ENCODE measurements at places on chromosomes 7 and 10.

DNA sequence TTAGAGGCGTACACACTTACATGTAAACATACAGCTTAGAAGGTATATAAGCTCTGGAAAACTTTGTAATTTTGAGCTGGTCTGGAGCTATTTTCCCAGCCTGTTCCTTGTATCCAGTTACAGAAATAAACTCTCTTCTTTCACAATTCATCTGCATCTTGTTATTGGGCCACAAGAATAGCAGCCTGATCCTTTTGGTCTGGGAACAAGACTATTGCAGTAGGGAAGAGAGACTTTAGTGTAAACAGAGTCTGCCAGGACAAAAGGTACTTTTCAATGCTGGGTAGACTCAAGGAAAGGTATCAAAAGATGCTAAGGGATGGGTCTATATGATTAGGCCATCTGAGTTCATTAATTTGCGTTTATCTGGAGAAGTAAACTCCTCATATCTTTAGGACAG, 728.3 kb downstream of the TYW1 start:
- DNase-seq = no peak

- DNase-seq = peak; percentile 79
These were observed 178.0 kb downstream of the MDFIC start for GRCh38 chr7:115099906-115100305.

DNA sequence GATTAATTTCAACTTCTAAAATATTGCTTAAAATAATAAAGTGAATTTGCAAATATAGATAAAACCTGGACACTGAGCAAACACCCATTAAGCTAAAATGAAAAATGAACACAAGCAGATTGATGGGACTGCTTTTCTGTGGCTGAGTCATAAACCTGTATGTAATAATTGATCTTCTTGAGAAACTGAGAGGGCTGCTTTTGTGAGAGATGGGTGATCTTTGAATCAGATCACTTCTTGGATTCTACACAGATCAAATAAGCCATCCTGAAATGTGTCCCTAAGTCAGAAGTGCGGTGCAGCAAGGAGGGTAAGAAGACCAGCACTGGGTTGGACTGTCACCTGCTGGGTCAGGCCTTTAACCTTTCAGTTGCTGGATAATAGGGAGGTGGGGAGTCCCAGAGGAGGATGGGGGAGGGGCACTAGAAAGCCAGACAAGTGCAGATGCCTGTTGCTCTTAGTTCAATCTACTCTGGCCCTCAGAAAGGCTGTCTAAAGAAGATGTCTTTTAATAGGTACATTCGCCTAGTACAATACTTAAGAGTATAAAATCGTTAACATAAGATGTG, 178.2 kb upstream of the NAMPT start:
- DNase-seq = no peak

DNA sequence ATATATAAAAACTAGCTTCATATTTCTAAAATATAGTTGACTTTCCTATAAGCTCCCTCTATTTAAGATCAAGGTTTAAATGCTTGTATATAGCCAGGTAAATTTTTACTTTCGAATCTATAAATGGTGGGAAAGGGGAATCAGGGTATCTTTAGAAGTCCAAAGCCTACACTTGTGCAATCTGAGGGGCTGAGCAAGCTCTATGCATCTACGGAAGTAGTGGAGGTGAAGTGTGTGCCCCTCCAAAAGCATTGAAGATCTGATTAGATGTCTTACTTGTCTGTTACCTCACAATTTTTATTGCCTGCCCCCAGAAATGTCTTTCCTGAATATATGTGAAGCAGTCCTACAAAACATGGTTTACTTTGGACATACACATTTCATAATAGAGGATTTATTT, 1.6 kb downstream of the AKAP9 start:
- DNase-seq = no peak

- peak; percentile 21 for DNase-seq
These were observed 162.9 kb downstream of the ARL5B start for GRCh38 chr10:18822156-18822555.

GRCh38 chr7:29825775-29826529, 19.6 kb downstream of the WIPF3 start:
- no peak for DNase-seq

GRCh38 chr7:13321316-13321715, 633.9 kb downstream of the ARL4A start:
- DNase-seq = no peak

GRCh38 chr7:100863406-100863950, 3.7 kb upstream of the TRIP6 start:
- DNase-seq = peak; percentile 63

DNA sequence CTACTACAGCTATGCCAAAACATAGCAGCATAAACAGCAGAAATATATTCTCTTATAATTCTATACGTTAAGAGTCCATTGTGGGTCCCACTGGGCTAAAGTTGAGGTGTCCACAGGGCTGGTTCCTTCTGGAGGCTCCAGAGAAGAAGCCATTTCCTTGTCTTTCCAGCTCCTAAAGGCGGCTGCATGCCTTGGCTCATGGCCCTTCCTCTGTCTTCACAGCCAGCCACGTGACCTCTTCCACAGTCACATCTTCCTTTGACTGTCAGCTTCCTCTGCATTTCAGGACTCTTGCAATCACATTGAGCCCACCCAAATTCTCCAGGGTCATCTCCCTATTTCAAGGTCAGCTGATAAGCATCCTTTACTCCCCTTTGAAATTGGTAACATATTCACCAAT, 17.2 kb downstream of the NACAD start:
- no peak for DNase-seq

- no peak for DNase-seq
These were observed 139.8 kb upstream of the CDK13 start for GRCh38 chr7:39810204-39810642.

DNA sequence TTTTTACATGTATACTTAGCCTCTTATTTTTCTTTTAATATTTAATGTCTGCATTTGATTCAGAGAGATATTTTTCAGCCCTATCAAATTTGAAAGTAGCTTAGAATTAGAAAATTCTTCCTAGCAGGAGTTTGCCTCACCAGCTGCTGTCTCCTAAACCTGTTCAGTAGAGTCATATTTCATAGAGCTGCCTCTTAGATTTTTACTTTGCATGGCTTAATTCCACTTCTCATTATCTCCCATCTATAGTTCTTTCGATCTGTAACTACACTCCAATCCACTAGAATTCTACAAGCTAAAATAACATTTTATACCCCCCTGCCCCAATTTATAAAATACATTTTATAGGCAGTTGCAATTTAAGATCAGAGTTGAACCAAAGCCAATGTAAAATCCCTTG, 227.0 kb downstream of the ANK3 start:
- DNase-seq = no peak

GRCh38 chr7:138608275-138608674, 92.9 kb downstream of the SVOPL start:
- DNase-seq = peak; percentile 44

DNA sequence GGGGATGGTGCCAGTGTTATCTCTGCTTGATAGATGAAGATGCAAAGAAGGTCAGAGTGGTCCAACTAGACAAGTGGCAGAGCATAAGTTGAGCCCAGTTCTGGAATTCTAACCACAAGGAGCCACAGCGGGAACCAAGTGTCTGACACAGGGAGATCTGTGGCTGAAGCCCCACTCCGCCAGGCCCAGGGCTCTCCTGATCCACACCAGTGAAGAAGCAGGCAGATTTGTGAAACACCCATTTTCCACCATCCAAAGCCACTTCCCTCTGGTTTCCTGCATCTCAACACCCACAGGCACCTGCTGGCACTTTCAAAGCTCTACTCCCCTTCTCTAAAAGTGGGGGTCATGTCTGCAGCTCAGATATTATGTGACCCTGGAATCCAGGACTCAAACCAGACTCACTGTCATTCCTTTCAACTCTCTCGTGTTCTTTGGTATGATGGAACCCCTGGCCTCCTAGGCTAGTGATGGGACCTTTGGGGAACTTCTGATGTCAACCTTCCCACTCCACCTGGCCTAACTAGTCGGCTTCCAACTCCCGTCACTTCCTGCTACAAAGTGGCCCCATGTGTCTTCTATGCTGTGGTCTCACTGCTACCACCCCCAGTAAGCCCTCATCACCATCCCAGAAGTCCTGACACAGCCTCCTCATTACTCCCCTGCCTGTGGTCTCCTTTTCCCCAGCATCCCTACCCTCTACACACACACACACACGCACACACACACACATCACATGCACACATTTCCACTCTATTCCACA, 177.6 kb downstream of the GRID1 start:
- DNase-seq = no peak

- peak; percentile 95 for DNase-seq
These were observed 95.0 kb downstream of the VPS50 start for GRCh38 chr7:93327006-93327633.

- no peak for DNase-seq
These were observed 340.2 kb downstream of the THSD7A start for GRCh38 chr7:11491811-11492210.

GRCh38 chr7:87875151-87876039, 765 bp downstream of the SLC25A40 start:
- no peak for DNase-seq

DNA sequence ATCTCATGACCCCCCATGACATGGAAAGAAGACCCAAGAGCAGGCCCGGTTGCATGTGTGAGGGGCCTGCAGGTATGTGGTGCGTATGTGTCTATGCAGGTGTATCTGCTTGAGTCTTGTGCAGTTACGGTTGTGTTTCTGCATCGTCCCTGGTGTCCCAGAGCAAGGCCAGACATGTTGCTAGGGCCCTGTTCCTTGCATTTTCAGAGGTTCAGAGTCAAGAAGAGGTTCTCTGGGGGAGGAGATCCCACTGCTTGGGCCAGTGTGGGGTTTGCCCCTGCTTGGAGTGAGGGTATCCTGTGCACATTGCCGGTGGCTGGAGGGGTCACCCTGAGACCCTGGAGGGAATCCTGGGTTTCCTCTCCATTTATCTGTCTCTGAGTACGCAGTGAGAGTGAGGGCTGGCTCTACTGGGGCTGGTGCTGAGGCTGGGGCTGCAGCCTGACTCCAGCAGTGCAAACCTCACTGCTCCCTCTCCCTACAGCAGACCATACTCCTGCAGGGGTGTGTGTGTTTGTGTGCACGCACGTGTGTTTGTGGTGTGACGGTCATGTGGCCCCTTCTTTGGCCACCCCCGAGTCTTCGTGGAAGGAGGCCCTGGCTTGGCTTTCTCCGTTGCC, 4.1 kb downstream of the TRIM8 start:
- DNase-seq = no peak

GRCh38 chr10:107487284-107487683, 322.8 kb upstream of the SORCS1 start:
- DNase-seq = no peak

GRCh38 chr7:96823274-96823673, 113.6 kb upstream of the SEM1 start:
- peak; percentile 4 for DNase-seq
